Activated naive CD4-positive, alpha-beta T cell treated with anti-CD3 and anti-CD28 coated beads for 36 hours (primary cell): ENCODE measurements at places on chromosomes 7 and 10.

GRCh38 chr7:10536561-10536960 lies 437.1 kb upstream of the PHF14 start:
- no peak for DNase-seq

GRCh38 chr10:100518761-100519241 lies 860 bp downstream of the SEC31B start:
- DNase-seq: peak; percentile 86

GRCh38 chr10:117264782-117265181 lies 23.9 kb downstream of the SLC18A2 start:
- no peak for DNase-seq

DNA sequence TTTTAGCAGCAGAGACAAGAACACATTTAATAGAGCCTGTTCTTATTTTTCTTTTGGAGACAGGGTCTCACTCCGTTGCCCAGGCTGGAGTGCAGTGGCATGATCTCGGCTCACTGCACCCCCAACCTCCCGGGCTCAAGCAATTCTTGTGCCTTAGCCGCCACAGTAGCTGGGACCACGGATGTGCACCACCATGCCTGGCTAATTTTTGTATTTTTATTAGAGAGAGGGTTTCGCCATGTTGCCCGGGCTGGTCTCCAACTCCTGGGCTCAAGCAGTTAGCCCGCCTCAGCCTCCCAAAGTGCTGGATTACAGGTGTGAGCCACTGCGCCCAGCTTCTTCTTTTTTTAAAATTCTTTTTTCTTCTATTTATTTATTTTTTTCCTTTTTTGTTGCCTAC lies 23.3 kb downstream of the GALNT17 start:
- no peak for DNase-seq

GRCh38 chr7:148436571-148436970 lies 154.0 kb upstream of the C7orf33 start:
- DNase-seq: no peak

DNA sequence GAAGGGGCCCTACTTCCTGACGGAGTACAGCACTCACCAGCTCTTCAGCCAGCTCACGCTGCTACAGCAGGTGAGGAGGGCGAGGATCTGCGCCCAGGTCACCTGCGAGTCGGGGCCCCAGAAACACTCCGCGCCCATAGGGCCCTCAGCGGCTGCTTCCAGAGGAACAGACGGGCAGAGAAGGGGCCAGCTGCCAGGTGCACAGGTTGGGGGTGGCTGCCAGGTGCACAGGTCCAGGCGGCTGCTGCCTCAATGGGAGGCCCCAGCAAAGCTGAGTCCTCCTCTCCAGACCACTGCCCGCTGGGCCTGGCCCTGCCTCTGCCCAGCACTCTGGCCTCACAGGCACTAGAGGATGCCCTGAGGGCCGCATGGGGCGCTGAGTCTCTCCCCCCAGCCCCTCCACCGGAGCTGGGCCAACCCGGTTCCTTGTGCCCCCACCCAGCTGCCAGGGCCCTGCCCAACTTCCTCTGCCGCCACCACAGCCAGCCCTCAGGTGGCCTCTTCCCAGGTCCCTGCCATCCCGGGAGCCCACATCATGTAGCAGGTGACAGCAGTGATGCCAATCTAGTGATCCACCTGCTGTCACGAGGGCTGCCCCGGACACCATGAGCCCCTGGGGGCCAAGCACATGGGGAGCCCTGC lies 17.0 kb upstream of the UTF1 start:
- no peak for DNase-seq

- no peak for DNase-seq
These were observed 129.6 kb upstream of the ANKRD1 start for GRCh38 chr10:91050371-91051034.

DNA sequence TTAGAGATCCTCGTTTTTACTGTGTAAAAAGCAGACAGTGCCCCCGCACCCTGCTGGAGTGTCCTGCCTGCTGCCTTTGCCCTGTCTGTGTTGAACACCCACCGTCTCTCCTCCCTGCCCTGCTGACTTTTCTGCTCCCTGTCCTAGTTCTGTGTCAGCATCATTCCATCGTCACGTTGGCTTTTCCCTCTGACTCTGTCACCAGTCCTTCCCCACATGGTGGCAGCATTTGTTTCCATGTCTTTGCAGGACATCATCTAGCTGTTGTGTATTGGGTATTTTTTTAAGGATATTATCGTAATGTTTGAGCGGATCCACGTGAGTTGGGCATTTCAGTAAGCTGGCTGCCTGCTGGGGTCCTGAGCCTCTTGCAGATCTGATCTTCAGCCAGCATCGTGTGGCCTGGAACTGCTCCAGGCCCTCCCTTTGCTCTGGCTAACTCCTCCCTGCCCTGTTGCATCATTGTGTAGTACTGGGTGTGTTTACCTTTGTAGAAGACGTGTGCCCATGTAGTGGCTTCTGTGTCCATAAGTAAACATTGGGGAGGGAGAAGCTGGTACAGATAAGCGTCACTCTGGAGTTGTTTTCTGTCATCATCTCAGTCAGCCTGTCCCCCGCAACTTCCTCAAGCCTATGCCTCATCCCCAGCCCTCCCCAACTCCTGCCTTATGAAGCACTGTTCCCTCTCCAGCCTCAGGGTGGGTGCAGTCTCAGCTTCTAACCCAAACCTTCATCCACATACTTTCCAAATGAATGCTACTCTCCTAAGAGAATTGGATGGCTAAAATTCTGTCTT lies 44.3 kb downstream of the TRRAP start:
- no peak for DNase-seq

DNA sequence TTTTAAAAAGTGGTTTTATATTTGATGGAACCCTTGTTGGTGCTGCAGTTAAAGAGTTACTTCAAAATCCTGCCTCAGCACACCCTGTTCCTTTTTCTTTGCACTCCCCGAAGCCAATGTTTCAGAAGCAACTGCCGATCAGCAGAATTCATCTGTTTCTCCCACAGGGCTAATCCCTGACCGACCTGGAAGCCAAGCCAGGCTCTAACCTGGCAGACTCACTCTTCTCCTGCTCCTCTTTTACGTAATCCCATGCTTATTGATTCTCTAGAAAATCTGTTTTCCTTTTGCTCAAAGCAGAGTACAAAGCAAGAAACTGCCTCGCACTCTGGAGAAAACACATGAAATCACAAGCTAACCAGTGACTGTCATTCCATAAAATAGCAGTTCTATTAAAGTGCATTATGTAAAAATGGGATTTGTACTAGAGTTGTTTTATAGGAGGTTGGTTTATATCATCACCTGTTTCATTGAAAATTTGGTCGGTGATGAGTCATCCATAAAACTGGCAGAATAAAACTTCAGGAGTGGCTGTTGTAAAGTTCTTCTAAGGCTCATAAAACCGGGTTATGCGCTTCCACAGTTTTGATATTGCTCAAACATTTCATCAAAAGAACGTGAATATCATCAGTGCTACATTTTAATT lies 99.9 kb downstream of the CNTNAP2 start:
- DNase-seq: no peak

GRCh38 chr10:70920519-70920918 lies 32.2 kb upstream of the PCBD1 start:
- DNase-seq: no peak

GRCh38 chr7:155865830-155866525 lies 53.7 kb upstream of the SHH start:
- DNase-seq: no peak

- no peak for DNase-seq
These were observed 179.2 kb downstream of the DYNC1I1 start for GRCh38 chr7:95951531-95951930.

- no peak for DNase-seq
These were observed 1.8 kb upstream of the LDB3 start for GRCh38 chr10:86666538-86666937.

GRCh38 chr7:82723411-82723810 lies 279.8 kb upstream of the CACNA2D1 start:
- no peak for DNase-seq

DNA sequence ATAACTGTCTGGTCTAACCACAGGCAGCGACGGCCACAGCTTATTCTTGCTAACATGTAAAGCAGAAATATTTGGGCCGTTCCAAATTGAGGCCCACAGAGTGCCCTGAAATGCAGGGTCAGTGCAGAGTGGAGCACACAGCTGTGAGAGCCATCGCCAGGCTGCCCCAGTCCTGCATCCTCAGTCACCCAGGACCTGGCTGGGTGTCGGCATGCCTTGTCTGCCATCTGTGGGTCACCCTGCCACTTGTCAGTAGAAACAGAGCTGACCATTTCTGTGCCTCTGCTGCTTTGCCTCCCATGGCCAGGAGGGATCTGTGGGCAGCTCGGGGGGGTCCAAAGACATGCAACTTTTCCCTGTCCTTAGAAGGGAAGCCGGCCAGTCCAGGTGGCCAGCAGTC lies 57.3 kb upstream of the BTBD16 start:
- DNase-seq: no peak

- DNase-seq: peak; percentile 40
These were observed 2.3 kb downstream of the ATXN7L1 start for GRCh38 chr7:105874055-105874454.

DNA sequence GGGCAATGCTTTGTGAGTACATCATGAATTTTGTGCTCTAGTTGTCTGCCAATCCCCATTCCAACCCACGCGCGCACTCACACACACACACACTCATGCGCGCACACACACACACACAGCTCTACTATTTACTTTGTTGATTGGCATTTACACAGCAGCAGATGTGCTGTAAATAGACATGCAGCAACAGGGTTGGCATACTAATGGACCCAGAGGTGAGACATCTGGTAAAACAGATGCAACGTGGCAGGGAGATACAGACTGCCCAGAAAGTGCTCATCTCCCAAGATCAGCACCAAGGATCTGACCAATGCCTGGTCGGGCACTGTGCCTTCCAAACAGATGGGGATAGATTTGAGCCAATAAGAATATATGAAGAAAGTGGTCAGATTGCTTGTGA lies 873.0 kb downstream of the SORCS3 start:
- no peak for DNase-seq

DNA sequence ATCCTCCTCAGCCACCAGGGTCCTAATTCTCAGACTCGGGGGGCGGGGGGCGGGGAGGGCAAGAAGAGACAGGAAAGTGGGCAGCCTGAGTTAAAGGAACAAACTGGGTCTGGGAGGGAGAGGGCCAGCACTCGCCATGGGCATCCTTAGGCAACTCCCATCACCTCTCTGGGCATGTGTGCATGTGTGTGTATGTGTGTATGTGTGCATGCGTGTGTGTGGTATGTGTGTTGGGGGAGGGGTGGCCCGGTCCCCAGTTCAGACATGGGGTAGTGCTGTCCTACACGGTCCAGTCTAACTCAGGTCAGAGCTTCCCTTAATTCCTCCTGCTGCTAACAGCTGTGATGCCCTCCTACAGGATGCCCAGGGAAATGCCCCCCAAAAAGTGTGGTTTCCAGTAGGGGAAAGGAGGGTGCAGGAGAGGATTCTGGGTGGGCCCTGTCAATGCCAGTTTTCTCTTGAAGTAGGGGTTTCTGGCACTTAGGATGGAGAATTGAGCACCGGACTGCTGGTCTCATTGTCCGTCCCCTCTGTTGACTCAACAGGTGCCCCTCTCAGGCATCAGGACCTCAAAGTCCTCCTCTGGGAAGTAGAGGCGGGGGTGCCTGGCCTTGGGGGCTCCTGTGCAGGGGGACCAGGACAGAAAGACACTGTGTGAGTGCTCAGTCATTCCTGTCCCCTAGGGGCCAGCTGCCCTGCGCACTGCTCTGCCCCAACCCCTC lies 15.1 kb upstream of the ZMIZ1 start:
- no peak for DNase-seq

DNA sequence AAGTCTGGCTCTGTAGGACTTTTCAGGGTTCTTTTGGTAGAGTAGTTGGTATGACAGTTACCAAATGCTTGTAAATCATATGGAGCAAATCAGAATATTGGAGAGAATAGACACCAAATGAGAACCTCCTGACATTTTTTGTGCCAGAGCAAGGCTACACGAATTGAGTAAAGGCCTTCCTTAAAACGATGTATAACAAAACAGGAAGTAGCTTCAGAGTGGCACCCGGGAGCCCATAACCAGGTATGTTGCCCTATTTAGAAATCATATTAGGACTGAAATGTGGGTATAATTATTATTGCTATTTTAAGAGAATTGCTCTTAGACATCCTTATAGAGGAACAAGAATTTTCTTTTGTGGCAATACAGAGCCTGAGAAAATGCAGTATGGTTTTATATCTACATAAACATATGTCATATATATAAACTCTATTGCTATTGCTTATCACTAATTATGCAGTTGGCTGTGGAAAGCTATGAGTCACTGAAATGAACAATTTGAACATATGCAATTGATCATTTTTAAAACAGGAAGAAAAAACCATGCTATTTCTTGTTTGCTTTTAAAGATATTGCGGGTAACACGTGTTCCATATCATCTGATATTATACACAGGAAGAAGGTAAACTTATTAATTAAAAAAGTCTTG lies 197.4 kb upstream of the MTPN start:
- DNase-seq: no peak

DNA sequence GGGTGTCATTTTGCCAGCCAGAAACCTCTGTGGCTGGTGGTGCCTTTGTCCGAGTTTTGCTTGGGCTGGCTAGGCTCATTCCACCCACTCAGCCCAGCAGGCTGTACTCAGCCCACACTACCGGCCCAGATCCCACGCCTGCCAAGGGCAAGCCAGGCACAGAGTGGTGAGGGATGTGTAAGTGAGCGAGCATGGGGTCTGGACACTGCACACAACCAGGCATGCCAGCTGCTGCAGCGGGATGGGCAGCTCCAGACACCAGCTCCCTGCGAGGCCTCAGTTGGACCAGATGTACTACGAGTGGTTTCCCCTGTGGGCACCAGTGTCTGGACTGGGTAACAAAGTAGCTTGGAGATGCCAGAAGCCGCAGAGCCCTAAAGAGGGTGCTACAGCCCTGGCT lies 134.2 kb upstream of the C7orf33 start:
- no peak for DNase-seq
